ENCODE measurements at places on chromosomes 3 and 15. TPM values are rescaled to one million over a fixed set of nuclear protein-coding genes. Genes with fewer than 3 reads are reported as not detected.

MAP6D1 gene
- total RNA-seq, result 1.9 TPM

GRCh38 chr3:69085168-69085832, 563 bp downstream of the ARL6IP5 start:
- peak overlapping the region; percentile 86 for H3K27ac ChIP-seq
- DNase-seq, result no peak
- H3K36me3 ChIP-seq, result peaks cover 3% of the 10 kb centered on the region
- H3K27me3 ChIP-seq, result no peaks in the 10 kb centered on the region
- H3K4me1 ChIP-seq, result peaks cover 13% of the 10 kb centered on the region
- H3K4me3 ChIP-seq, result peak overlapping the region; percentile 87

GRCh38 chr3:143040261-143040879, 39.0 kb downstream of the U2SURP start:
- peak; percentile 56 for DNase-seq
- peaks cover 12% of the 10 kb centered on the region for H3K36me3 ChIP-seq
- no peaks in the 10 kb centered on the region for H3K4me1 ChIP-seq
- no peak overlapping the region for H3K27ac ChIP-seq

EIF2B5 gene
- 32.5 TPM for total RNA-seq

- H3K36me3 ChIP-seq, result no peaks in the 10 kb centered on the region
- no peak overlapping the region for H3K27ac ChIP-seq
- no peaks in the 10 kb centered on the region for H3K4me1 ChIP-seq
- DNase-seq, result no peak
- H3K4me3 ChIP-seq, result no peak overlapping the region
Observed at GRCh38 chr3:2300938-2301337, 202.3 kb downstream of the CNTN4 start.

NMD3 gene
- 95.0 TPM for total RNA-seq

- peaks cover 45% of the 10 kb centered on the region for H3K27me3 ChIP-seq
- H3K4me1 ChIP-seq, result no peaks in the 10 kb centered on the region
- H3K4me3 ChIP-seq, result peak within 1 kb of the TSS; percentile 15
- peak; percentile 4 for DNase-seq
Observed at GRCh38 chr3:181711325-181712135, at the start of gene SOX2. TSS of gene SOX2 (plus strand) at chr3:181711925. CDS start at chr3:181712361, 436 bp downstream.

DNA sequence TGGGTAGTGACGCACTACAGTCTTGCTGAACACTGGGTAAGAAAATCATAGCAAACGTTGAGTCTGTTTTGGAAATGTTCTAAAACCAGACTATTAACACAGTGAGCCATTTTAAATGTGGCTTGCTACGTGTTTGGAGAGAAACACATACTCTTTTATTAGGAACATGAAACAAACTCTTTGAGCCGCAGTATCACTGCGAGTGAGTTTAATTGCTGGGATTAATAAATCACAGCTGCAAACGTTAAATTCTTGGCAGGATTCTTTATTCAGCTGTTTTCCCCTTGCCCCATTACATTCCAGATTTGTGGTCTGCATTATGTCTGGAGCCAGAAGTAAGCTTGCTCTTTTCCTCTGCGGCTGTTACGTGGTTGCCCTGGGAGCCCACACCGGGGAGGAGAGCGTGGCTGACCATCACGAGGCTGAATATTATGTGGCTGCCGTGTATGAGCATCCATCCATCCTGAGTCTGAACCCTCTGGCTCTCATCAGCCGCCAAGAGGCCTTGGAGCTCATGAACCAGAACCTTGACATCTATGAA, 33.6 kb downstream of the BTD start:
- H3K36me3 ChIP-seq, result no peaks in the 10 kb centered on the region
- H3K4me3 ChIP-seq, result no peak overlapping the region
- peak; percentile 66 for DNase-seq
- peak overlapping the region; percentile 86 for H3K27ac ChIP-seq
- peaks cover 38% of the 10 kb centered on the region for H3K4me1 ChIP-seq

FBXO45 gene
- 11.7 TPM for total RNA-seq

GRCh38 chr3:129031476-129032215, 28.9 kb upstream of the GP9 start:
- no peak for DNase-seq
- no peak overlapping the region for H3K4me3 ChIP-seq
- H3K27me3 ChIP-seq, result peaks cover 36% of the 10 kb centered on the region

DNA sequence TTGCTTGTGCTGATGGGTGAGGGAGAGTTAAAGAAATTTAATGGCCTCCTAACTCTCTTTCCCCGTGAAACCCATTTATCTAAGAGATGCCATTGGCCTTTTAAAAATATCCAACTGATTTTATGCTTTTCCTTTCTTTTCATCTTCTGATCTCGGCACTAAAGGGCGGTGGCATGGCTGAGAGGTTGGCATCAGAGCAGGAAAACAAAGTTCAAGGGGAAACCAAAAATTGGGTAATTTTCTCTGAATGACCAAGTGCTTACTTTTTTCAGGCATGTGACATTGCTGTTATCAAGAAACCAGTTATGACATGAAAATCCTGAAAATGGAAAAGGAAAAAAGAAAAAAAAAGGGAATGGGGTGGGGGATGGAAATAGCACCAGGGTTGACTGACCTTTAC, 3.2 kb downstream of the CGNL1 start:
- peaks cover 3% of the 10 kb centered on the region for H3K4me1 ChIP-seq
- peaks cover 60% of the 10 kb centered on the region for H3K27me3 ChIP-seq
- no peak overlapping the region for H3K4me3 ChIP-seq
- H3K27ac ChIP-seq, result no peak overlapping the region

DNA sequence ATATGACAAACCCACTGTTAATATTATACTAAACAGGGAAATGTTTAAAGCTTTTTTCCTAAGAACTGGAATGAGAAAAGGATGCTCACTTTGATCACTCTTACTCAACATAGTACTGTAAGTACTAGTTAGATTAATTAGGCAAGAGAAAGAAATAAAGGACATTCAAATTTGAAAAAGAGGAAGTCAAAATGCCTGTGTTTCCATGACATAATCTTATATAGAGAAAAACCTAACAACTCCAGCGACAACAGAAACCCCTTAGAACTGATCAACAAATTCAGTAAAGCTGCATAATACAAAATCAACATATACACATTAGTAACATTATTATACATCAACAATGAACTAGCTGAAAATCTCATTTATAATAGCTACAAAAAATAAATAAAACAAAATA, 200.6 kb upstream of the ROBO1 start:
- H3K4me3 ChIP-seq, result no peak overlapping the region
- H3K4me1 ChIP-seq, result no peaks in the 10 kb centered on the region
- H3K27me3 ChIP-seq, result no peaks in the 10 kb centered on the region

- H3K4me1 ChIP-seq, result no peaks in the 10 kb centered on the region
- no peaks in the 10 kb centered on the region for H3K36me3 ChIP-seq
- no peak for DNase-seq
- no peaks in the 10 kb centered on the region for H3K27me3 ChIP-seq
Observed at GRCh38 chr3:19489936-19490335, 341.6 kb downstream of the KCNH8 start.

DNA sequence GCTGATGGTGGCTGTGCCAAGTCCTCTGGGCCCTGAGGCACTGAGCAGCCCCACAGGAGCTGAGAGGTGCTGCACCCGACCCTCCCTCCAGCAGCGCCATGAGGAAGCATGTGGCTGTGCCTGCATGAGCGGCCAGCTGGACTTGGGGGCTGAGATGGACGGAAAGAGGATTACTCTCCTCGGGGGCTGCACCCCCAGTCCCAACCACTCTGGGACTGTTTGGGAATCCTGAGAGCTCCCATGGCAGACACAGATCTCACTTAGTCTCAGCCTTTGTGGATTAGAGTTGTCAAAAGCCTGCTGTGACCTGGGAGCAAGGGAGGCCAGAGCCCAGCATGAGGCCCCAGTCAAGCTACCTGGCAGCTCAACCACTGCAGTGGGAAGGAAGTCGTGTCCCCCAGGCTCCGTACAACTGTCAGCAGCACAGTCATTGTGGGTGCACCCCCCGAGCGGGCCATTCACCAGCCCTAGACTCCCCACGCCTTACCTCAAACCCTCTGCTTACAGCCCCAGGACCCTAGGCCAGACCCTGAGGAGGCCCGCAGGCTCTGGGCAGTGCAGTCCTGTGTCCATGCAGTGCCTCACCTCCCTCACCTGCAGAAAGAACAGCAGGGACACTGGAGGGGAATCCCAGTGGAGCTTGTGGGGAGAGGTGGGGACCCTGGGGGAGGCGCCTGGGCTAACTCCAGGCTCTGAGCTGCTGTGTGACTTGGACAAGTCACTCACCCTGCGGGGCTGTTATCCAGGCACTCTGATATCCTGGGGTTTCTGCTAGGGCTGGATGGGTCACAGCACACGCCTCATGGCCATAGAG, 17.1 kb downstream of the PRR23E start:
- DNase-seq, result no peak
- H3K27ac ChIP-seq, result no peak overlapping the region
- H3K27me3 ChIP-seq, result peaks cover 3% of the 10 kb centered on the region
- no peaks in the 10 kb centered on the region for H3K4me1 ChIP-seq

GRCh38 chr3:81911221-81911620, 149.8 kb upstream of the GBE1 start:
- no peak for DNase-seq
- H3K4me1 ChIP-seq, result no peaks in the 10 kb centered on the region
- H3K27ac ChIP-seq, result no peak overlapping the region
- no peaks in the 10 kb centered on the region for H3K36me3 ChIP-seq
- no peaks in the 10 kb centered on the region for H3K27me3 ChIP-seq

DNA sequence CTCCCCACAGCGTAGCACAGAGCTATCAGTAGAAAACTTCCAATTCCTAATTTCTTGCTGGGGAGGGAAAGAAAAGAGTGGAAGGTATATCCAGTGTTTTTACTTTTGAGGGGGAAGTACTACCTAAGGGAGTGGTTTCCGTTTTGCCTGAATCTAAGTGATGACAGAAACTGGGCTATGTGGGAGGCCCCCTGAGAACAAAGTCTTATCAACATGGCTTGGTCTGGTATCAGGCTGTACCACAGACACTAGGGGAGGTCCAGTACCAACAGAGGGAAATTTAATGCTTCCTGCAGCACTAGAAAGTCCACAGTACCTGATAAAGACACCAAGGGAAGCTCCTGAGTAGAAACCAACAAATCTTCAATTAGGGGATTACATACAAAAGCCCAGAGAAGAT, 199.2 kb downstream of the IL5RA start:
- H3K36me3 ChIP-seq, result no peaks in the 10 kb centered on the region
- no peak for DNase-seq
- H3K27ac ChIP-seq, result no peak overlapping the region
- no peak overlapping the region for H3K4me3 ChIP-seq
- H3K27me3 ChIP-seq, result no peaks in the 10 kb centered on the region
- no peaks in the 10 kb centered on the region for H3K4me1 ChIP-seq

DNA sequence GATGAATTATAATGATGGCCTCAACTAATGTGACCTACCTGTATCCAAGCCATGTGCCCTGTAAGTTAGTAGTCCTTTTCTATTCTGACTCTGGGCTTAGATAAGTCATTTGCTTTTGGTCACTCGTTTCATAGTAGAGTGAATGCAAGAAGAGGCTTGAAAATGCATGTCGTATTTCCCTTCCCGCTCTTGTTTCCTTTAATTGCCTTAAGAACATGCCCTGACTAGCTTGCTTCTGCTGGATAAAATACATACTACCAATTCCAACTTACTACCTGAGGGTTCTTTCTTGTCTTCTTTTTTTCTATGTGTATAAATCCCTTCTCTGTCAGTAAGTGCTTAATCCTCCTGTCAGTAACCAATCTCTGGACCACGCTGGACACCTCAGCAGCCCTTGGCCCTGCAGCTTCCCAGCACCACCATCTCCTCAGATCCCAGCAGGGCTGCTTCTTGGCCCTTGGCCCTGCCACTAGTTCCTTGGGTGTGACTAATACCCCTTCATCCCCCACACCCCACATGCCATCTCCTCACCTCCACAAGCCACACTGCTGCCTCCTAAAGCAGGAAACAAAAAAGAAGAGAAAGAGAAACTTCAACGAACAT, 771.7 kb downstream of the IGSF11 start:
- DNase-seq, result no peak
- no peaks in the 10 kb centered on the region for H3K27me3 ChIP-seq
- no peak overlapping the region for H3K4me3 ChIP-seq
- H3K36me3 ChIP-seq, result no peaks in the 10 kb centered on the region

GRCh38 chr3:76679541-76679940, 360.4 kb upstream of the ROBO2 start:
- H3K36me3 ChIP-seq, result no peaks in the 10 kb centered on the region
- no peak overlapping the region for H3K27ac ChIP-seq
- H3K4me1 ChIP-seq, result no peaks in the 10 kb centered on the region
- no peak overlapping the region for H3K4me3 ChIP-seq
- no peak for DNase-seq

CPB1 gene
- not detected for total RNA-seq

LRRIQ4 gene
- not detected for total RNA-seq

GATA2 gene
- 2.2 TPM for total RNA-seq

WWTR1 gene
- total RNA-seq, result 30.3 TPM

DNA sequence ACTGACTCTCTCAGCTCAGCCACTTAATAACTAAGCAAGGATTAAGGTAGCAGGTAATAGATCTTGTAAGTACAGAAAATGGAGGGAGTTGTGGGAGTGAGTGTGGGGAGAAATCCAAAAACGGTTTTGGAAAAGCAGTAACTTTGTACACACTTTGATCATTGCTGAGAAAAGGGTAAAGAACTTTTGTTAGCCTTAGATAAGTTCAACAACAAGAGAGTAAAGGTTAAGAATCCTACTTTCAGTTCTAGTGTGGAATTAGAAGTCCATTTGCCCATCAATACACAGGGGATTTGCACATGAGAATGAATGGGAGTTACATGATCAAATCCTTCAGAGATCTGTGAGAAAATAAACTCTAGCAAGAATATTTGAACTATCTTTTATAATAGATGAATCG, 528.7 kb downstream of the SOX2 start:
- no peak for DNase-seq
- H3K4me3 ChIP-seq, result no peak overlapping the region
- no peaks in the 10 kb centered on the region for H3K27me3 ChIP-seq
- no peak overlapping the region for H3K27ac ChIP-seq

- H3K27me3 ChIP-seq, result no peaks in the 10 kb centered on the region
- no peak overlapping the region for H3K27ac ChIP-seq
- H3K4me3 ChIP-seq, result no peak overlapping the region
- DNase-seq, result no peak
- H3K4me1 ChIP-seq, result no peaks in the 10 kb centered on the region
- H3K36me3 ChIP-seq, result no peaks in the 10 kb centered on the region
Observed at GRCh38 chr15:90287101-90287500, 21.6 kb downstream of the NGRN start.

DNA sequence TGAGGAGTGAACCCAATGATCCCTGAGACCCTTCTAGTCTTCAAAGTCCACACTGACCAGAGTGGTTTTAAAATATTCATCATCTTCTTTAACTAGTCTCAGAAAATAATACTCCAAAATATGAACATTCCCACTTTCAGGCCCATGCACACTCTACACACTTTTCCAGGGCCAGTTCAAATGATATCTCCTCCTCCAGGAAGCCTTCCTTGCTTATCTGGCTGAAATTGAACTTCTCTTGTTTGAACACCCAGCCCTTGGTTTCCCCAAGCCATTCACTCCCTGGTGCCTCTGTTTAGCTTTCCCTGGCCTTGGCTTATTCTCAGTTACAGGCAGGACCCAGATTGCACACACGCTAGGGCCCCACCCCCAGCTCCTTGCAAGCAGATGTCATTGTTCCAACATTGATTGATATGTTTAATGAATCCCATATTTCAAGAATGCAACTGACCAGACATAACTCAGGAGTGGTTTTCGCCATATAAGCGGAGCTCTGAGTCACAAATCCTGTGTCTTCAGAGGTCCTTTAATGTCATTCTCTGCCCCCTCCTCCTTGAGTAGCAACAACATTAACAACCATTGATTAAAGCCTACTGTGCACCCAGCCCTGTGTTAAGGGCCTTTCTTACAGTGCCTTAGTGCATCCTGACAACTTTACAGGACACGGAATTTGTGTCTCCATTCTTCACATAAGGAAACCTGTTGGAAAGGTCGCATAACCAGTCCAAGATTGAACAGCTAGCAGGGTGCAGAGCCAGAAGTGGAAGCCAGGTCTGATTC, 2.1 kb downstream of the ITGA11 start:
- no peak for DNase-seq
- H3K36me3 ChIP-seq, result no peaks in the 10 kb centered on the region
- peaks cover 15% of the 10 kb centered on the region for H3K4me1 ChIP-seq
